Activated CD4-positive, alpha-beta T cell treated with anti-CD3 and anti-CD28 coated beads for 36 hours (primary cell): ENCODE measurements at places on chromosomes 5 and 9. TPM values are rescaled to one million over a fixed set of nuclear protein-coding genes. Genes with fewer than 3 reads are reported as not detected.

F2RL2 gene
- not detected for total RNA-seq

CRB2 gene
- total RNA-seq: not detected

SRD5A1 gene
- total RNA-seq: 11.1 TPM

TAF11L10 gene
- not detected for total RNA-seq

EQTN gene
- total RNA-seq: not detected

ANKRD31 gene
- total RNA-seq: 0.66 TPM

SLC44A1 gene
- total RNA-seq: 10.4 TPM

DNA sequence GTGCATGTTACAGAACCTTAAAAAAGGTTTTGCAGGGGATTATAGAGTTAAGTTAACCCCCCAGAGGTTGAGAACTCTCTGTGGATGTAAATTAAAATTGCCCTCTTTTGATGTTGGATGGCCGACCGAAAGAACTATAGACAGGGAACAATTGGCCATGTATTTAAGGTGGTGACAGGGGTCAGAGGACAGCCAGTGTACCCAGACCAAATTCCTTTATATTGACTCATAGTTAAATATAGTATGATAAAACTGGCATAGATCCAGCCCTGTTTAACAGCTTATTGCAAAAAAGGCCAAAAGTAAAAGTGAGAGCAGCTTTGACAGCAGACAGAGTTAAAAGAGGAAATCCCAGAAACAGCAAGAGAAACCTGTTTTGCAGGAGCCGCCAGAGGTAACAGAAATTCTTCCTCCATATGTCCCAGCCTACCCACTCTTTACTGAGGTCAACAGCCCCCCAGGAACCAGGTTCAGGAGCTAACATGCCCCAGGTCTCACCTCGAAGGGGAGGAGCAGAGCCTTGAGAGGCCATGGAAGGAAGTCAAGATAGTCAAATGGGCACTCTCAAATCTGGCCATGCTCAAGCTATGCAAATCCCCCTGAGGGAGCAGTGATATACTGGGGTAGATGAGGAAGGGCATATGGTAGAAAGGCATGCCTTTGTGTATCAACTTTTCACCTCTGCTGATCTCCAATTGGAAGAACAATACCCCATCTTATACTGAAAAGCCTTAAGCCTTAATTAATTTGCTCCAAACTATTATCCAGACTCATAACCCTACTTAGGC, 156.4 kb upstream of the COX7C start:
- no peaks in the 10 kb centered on the region for H3K27me3 ChIP-seq
- H3K36me3 ChIP-seq: peaks cover 5% of the 10 kb centered on the region
- DNase-seq: no peak
- H3K4me3 ChIP-seq: no peak overlapping the region
- no peaks in the 10 kb centered on the region for H3K4me1 ChIP-seq
- H3K27ac ChIP-seq: no peak overlapping the region

GRCh38 chr9:98642661-98643312, 65.9 kb downstream of the GABBR2 start:
- H3K27me3 ChIP-seq: peaks cover 15% of the 10 kb centered on the region
- DNase-seq: no peak
- no peak overlapping the region for H3K4me3 ChIP-seq
- no peaks in the 10 kb centered on the region for H3K4me1 ChIP-seq
- H3K27ac ChIP-seq: no peak overlapping the region
- no peaks in the 10 kb centered on the region for H3K36me3 ChIP-seq

GRCh38 chr5:113343343-113343742, 91.4 kb downstream of the TSSK1B start:
- no peak for DNase-seq
- H3K4me3 ChIP-seq: no peak overlapping the region
- H3K27me3 ChIP-seq: peaks cover 2% of the 10 kb centered on the region
- no peaks in the 10 kb centered on the region for H3K36me3 ChIP-seq
- H3K4me1 ChIP-seq: no peaks in the 10 kb centered on the region

DNA sequence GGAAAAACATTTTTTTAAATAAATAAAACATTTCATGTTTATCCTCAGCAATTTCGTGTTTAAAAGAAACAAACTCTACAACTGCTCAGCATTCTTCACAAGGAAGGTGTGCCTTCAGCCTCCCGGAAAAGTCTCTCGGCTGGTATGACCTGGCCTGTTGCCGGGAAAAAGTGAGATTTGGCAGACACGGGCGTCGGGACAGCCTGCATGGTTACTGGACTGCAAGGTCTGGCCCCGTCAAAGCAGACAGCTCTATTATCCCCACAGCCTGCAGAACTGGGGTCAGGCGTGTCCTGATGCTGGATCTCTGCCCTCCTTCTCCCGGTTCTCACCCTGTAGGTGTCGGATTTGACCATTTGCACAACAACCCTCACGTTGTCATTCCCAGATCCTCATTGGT, 120.3 kb upstream of the SPATA31C2 start:
- peaks cover 2% of the 10 kb centered on the region for H3K27me3 ChIP-seq
- no peak overlapping the region for H3K27ac ChIP-seq
- H3K4me3 ChIP-seq: no peak overlapping the region

GRCh38 chr5:114789773-114790402, 379.8 kb downstream of the TRIM36 start:
- H3K27me3 ChIP-seq: peaks cover 2% of the 10 kb centered on the region
- H3K4me1 ChIP-seq: peaks cover 3% of the 10 kb centered on the region
- no peak overlapping the region for H3K27ac ChIP-seq
- no peaks in the 10 kb centered on the region for H3K36me3 ChIP-seq

- H3K36me3 ChIP-seq: no peaks in the 10 kb centered on the region
- H3K27ac ChIP-seq: no peak overlapping the region
- H3K4me1 ChIP-seq: no peaks in the 10 kb centered on the region
- no peak for DNase-seq
Observed at GRCh38 chr5:159638954-159639559, 277.2 kb upstream of the ADRA1B start.

DNA sequence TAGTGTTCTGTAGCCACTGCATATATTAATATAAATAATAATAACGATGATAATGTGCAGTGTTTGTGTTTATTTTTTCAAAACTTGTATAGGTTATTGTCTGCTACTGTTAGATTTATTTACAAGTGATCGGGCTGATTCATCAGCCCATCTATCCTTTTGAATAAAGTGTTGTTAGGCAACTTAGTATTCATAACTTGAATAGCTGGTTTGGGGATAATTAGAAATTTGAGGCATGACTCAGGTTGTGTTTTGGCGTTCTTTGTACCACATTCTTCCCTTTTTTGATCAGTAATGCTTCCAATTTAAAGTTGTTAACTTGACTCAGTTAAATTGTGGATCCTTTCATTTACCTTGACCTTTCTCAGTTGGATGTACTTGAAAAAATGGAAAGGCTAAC, 69.7 kb downstream of the FOCAD start:
- no peak overlapping the region for H3K27ac ChIP-seq
- H3K27me3 ChIP-seq: no peaks in the 10 kb centered on the region
- H3K4me1 ChIP-seq: no peaks in the 10 kb centered on the region

DNA sequence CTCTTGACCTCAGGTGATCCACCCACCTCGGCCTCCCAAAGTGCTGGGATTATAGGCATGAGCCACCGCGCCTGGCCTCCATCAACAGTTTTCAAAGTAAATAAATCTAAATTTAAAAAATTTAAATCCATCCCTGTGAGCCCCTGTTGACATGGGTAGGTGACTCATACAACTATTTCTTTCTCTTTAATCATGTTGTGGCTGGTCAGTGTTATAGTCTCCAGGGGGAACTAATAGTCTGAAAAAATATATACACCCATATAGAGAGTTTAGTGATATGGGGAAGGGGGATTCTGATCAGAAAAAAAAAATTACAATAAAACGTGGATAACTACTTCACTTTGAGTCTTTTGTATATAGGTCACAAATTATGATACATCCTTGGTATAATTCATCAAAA, 159.2 kb downstream of the ZNF608 start:
- H3K4me3 ChIP-seq: no peak overlapping the region
- H3K27ac ChIP-seq: no peak overlapping the region
- no peak for DNase-seq

- peaks cover 18% of the 10 kb centered on the region for H3K4me1 ChIP-seq
- no peak overlapping the region for H3K4me3 ChIP-seq
- no peak for DNase-seq
- H3K27me3 ChIP-seq: no peaks in the 10 kb centered on the region
- H3K36me3 ChIP-seq: peaks cover 53% of the 10 kb centered on the region
Observed at GRCh38 chr9:15469862-15470261, 40.9 kb downstream of the PSIP1 start.

DNA sequence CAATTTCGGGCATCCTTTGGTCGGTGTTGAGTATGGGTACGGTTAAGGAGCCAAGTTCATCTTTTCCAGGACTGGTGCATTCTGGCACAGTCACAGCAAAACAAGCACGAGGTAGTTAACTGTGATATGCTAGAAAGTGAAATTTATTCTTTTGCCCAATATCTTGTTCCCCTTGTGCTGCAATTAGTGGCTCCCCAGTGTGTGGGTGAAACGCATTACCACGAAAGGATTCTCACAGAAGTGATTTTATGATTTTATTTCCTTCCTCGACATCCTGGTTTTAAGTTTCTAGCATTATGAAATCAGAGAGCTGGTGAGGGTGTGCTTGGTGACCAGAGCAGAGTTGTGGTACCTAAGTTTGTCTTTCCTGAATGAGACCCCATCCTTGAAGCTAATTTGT, 1.5 kb downstream of the FRMPD1 start:
- peaks cover 56% of the 10 kb centered on the region for H3K27me3 ChIP-seq
- no peak overlapping the region for H3K27ac ChIP-seq
- no peak for DNase-seq
- peaks cover 9% of the 10 kb centered on the region for H3K4me1 ChIP-seq
- H3K36me3 ChIP-seq: no peaks in the 10 kb centered on the region

DNA sequence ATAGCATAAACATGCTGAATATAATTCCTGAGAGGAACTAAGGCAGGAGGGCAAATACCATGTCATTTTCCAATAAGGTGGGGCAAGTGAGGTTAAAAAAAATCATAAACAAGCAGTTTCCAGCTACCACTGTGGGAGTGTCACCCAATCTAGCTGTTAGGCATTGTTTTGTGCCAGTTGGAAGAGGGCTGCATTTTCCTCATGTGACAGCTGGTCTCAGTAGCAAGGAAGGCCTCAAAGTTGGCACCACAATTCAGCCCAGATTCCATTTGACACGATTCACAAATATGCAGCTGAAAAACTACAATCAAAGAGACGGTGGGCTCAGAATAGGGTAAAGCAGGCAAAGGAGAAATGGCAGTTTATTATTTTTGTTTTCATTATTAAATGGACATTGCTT, 636.1 kb downstream of the KIF4B start:
- H3K4me1 ChIP-seq: no peaks in the 10 kb centered on the region
- no peak for DNase-seq
- no peak overlapping the region for H3K4me3 ChIP-seq

- H3K36me3 ChIP-seq: no peaks in the 10 kb centered on the region
- no peaks in the 10 kb centered on the region for H3K4me1 ChIP-seq
- no peak overlapping the region for H3K27ac ChIP-seq
- no peak for DNase-seq
Observed at GRCh38 chr5:11364531-11364930, 539.7 kb downstream of the CTNND2 start.

DNA sequence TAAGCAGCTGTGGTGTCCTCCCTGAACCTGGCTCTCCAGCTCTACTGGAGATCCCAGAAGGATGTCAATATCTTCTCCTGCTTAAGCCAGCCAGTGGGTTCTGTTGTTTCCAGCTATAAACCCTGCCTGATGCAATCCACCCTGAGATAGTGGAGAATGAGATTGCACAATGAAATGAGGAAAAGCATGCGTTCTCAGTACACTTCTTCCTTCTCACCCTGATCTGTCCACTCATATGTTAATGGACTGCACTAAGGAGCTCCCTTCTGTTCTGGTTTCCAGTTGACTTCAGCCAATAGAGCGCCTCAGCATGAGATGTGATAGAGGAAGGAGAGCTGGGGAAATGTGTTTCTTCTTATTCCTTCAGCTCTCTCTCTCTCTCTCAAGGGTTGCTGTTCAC, 40.0 kb upstream of the CDH6 start:
- no peak overlapping the region for H3K4me3 ChIP-seq
- no peak for DNase-seq
- H3K36me3 ChIP-seq: no peaks in the 10 kb centered on the region
- H3K4me1 ChIP-seq: no peaks in the 10 kb centered on the region
- no peak overlapping the region for H3K27ac ChIP-seq

DNA sequence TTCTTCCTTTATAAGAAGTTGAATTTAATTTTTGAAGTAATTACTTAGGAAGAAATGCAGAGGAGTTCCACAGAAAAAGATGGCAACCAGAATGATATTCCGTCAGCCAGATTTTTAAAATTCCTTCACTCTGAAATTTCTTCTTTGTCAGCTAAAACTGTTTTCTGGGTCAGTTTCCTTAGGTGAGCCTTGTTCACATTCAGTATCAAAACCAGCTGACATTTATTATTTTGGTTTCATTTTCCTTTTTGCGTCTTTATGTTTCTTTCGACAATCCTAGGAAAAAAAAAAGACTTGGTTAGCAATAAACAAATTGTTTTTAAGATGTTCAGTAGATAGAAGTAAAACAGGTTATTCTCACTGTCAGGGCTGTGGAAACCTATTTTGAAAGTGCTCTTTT, 4.1 kb upstream of the IARS1 start:
- H3K4me1 ChIP-seq: peaks cover 28% of the 10 kb centered on the region
- peaks cover 53% of the 10 kb centered on the region for H3K36me3 ChIP-seq
- no peak for DNase-seq
- peak overlapping the region; percentile 79 for H3K27ac ChIP-seq
- peak overlapping the region; percentile 35 for H3K4me3 ChIP-seq

DNA sequence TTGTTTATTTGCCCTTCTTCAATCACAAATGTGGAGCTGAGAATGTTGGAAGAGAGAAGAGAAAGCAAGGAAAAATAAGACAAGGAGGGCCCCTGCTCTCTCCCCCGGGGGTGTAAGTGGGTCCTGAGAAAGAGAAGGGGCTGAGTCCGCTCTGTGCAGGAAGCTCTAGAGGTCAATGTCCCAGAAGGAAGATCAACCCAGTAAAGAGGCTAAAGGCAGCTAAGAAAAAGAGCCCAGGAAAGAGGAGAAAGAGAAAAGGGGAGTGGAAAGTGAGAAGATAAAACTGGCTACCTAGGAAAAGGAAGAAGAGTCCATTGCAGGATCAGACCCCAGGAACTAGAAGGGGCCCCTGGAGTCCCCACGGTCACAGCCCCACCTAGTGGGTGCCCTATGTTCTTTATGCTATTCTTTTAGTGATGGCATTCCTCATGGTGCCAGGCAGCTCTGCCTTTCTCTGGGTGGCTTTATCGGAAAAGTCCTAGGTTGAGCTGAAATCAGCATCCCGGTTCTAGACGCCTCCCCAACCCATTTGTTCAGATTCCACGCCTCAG, 583.4 kb downstream of the ACTL7B start:
- H3K36me3 ChIP-seq: no peaks in the 10 kb centered on the region
- no peak overlapping the region for H3K4me3 ChIP-seq
- no peak for DNase-seq

GRCh38 chr5:54362434-54362833, 52.1 kb upstream of the ARL15 start:
- no peaks in the 10 kb centered on the region for H3K36me3 ChIP-seq
- H3K27me3 ChIP-seq: peaks cover 17% of the 10 kb centered on the region
- H3K4me1 ChIP-seq: no peaks in the 10 kb centered on the region
- H3K4me3 ChIP-seq: no peak overlapping the region
- DNase-seq: no peak

GRCh38 chr9:19999491-20000057, 210.7 kb upstream of the SLC24A2 start:
- H3K27ac ChIP-seq: peak overlapping the region; percentile 97
- H3K4me1 ChIP-seq: peaks cover 46% of the 10 kb centered on the region
- no peaks in the 10 kb centered on the region for H3K27me3 ChIP-seq
- peak; percentile 81 for DNase-seq
- H3K36me3 ChIP-seq: peaks cover 9% of the 10 kb centered on the region
